ENCODE measurements at places on chromosomes 11 and 22.

- DNase-seq = no peak
These were observed 32.9 kb upstream of the EED start for GRCh38 chr11:86211619-86212018.

GRCh38 chr11:23473782-23474181, 613.5 kb upstream of the CCDC179 start:
- DNase-seq = no peak

GRCh38 chr11:76243193-76243956, 37.1 kb upstream of the WNT11 start:
- DNase-seq = no peak

GRCh38 chr11:12331239-12331874, 46.0 kb upstream of the PARVA start:
- DNase-seq = peak; percentile 55

- no peak for DNase-seq
These were observed 37.5 kb downstream of the FAM227A start for GRCh38 chr22:38618682-38619081.

DNA sequence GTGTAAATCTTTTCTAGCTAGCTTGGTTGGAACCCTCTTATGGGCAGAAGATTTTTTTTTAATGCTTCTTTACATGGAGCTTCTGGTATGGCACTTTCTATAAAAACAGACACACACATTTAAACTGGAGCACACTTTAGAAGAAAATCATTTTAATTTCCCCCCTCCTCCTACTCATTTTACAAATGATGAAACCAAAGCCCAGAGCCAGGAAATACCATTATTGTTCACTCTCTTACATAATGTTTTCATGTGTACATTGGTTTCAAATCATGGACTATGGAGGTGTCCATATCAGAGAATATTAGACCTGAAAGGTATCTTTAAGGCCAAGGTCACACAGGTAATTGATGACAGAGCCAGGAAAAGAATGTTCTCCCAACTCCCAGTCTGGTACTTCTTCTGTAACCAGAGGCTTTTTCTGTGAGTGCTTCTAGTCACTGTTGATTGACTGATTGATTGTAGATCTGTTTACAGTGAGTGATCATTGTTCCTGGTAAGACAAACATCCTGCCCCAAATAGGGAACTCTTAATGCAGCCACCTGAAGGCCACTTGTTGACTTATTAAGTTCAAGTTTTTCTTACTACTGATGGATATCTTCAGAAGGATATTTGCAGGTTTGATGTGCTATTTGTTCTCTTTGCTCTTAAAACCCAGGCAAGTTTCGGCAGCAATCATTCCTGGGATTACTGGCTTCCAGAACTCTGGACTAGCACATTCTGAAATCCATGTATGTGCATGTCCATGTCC, 26.8 kb upstream of the ME3 start:
- DNase-seq = no peak

DNA sequence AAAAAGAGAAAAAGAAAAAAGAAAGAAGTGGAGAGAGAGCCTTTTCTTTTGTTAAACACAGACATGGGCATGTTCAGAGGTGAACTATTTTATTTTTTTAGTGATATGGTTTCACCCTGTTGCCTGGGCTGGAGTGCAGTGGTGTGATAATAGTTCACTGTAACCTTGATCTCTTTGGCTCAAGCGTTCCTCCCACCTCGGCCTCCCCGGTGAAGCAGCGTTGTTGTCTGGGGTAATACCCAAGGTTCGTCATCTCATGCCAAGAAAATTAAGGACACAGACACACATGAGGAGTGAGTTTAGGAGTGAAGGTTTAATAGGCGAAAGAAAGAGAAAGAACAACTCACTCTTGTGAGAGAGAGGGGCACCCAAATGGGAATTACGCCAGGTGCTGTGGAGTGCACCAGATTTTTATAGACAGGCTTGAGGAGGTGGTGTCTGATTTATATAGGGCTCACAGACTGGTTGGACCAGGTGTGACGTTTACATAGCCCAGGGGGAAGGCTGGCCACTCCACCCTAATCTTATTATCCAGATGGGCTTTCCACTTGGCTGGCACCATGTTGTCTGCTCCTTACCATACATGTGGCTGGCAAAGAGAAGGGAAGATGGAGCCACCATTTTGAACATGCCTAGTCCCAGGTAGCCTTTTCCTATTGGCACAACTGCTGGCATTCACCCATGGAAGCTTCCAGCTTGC, 42.3 kb downstream of the GRAMD1B start:
- DNase-seq = no peak

Data from CD4-positive, alpha-beta T cell treated with Interferon alpha-2 for 1 hour (primary cell).